ENCODE measurements at places on chromosomes 3 and 15.

GRCh38 chr3:157067114-157067513 is 92.8 kb downstream of the CCNL1 start:
- peak; percentile 8 for DNase-seq

GRCh38 chr15:91769894-91770293 is 83.6 kb upstream of the SLCO3A1 start:
- no peak for DNase-seq

- DNase-seq, result no peak
These were observed 298.3 kb upstream of the NR2E3 start for GRCh38 chr15:71511796-71512681.

- no peak for DNase-seq
These were observed 183.6 kb downstream of the MINAR1 start for GRCh38 chr15:79615754-79616153.

GRCh38 chr15:39623529-39623931 is 42.7 kb downstream of the THBS1 start:
- peak; percentile 49 for DNase-seq

- no peak for DNase-seq
These were observed 43.5 kb downstream of the PHLDB2 start for GRCh38 chr3:111902534-111902933.

GRCh38 chr15:98805434-98806274 is 157.3 kb downstream of the IGF1R start:
- no peak for DNase-seq

DNA sequence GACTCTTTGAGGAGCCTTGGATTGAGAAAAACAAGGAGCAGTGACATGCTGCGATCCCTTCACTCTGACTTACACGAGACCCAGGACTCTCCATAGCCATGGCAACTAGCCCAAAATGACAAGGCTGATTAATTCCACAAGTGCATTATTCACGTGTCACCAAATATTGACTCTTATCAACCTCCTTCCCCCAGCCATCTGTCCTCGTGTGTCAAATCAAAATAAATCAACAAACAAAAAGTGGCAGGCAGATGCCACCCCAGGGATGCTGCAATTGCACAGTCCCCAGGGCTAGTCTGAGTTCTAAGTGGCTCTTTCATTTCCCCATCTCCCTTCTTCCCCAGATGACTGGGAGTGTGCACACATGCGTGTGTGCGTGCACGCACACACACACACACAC is 104.9 kb downstream of the AQP9 start:
- DNase-seq, result no peak

DNA sequence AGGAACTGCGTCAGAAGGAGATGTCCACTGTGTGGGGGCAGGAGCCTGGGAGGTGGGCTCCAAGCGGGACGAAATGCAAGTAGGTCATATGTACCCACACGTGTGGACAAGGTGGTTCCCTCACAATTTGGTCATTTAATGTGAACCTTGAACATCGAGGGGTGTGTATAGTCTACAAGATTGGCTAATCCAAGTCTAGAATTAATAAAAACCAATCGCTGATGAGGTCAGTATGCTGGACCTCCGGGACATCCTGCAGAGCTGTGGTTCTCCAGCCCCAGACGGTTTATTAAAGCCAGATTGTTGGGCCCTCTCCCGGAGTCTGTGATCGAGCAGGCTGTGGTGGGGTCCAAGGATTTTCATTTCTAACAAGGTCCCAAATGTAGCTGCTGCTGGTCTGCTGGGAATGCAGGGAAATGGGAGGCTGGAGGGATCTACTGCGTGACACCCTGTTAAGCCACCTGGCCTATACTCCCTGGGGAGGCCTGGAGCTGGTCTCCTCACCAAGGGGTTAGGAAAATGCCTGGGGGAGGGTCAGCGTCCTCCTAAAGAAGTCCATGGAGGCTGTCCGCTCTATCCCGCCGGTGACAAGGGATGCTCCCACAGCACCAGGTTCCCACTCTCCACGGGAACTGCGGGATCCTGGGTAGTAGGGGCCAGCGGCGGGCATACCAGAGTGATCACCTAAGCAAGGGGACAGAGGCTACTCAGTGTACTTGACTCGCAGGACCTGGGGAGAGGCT is 25.1 kb downstream of the PCSK6 start:
- no peak for DNase-seq

DNA sequence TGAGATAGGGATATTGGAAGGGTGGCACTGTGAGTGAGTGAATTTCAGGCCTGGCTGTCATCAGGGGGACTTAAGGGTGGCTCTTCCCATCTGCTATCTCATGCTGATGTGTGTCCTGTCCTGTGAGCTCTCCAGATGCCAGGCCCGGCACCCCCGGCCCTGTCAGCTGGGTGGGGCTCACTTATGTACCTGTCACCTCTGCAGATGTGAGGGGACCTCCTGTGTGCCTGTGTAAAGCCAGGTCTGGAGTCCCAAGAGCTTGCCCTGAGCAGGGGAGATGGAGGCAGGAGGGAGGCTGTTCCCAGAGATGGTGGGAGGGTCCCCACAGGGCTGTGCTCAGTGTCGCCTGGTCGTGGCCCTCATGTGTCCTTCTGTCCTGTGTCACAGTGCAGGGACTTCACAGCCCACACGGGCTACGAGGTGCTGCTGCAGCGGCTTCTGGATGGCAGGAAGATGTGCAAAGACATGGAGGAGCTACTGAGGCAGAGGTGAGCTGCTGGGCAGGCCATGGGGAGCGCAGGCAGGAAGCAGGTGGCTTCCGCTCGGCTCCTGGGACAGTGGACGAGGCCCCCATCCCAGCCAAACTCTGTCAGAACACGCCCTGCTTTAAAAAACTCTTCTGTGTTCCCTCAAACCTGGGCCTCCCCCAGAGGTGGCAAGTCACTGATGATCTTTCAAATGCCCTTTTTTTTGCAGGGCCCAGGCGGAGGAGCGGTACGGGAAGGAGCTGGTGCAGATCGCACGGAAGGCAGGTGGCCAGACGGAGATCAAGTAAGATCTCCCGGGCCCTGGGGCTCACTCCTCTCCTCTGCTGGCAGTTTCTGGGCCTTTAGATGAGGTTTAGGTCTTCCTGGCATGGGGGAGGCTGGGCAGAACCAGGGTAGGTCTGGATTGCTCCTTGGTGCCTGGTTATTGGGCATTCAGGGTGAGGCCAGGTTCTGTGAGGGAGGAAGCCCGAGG is 23.1 kb downstream of the PSTPIP1 start:
- DNase-seq, result no peak

- DNase-seq, result no peak
These were observed 18.7 kb downstream of the STARD9 start for GRCh38 chr15:42594095-42594494.

GRCh38 chr3:124352149-124352539 is 360.2 kb upstream of the ROPN1 start:
- DNase-seq, result no peak

- DNase-seq, result no peak
These were observed 7.6 kb downstream of the MYO9A start for GRCh38 chr15:72110355-72110754.

GRCh38 chr3:183038221-183038620 is 57.9 kb upstream of the DCUN1D1 start:
- no peak for DNase-seq

DNA sequence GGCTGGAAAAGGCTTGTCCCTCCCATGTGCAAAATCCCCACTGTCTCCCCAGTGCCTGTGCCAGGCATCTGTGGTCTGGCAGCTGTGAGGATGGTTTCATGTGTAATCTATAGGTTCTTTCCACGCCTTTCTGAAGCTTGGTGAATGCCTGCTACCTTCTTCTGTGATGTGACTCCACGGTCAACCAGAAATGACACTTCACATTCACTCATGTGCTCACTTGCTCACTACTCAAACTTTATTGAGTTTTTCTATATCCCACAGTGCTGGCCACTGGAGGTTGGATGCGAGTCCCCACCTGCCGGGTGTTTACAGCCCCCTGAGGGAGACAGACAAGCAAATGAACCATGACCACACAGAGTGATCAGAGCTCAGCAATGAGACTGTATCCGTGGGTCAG is 27.9 kb upstream of the TLE3 start:
- no peak for DNase-seq

GRCh38 chr15:101201411-101202174 is 50.3 kb downstream of the CHSY1 start:
- DNase-seq, result no peak

DNA sequence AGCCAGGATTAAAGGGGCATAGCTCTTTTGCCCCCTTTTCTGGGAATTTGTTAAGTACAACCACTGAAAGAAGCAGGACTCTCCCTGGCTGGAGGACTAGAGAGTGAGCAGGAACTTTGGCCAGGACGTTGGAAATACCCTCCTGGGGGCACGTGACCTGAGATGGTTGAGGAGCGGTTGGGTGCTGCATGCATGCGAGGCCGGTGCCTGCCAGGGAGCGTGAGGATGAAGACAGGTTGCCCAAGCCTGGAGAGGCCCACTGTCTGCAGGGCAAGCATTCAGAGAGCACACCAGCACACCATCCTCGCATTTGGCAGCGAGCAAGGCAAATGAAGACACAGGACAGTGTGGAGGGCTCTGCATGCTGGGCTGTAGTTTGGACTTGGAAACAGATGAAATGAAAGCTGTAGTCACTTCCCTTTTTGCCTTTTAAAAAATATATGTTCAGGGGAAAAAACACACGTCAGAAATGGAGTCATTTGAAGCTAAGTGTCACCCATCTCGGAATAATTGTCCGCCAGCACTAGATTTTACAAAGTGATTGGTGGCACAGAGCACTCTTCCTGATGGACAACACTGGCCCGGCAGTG is 217.6 kb downstream of the SLCO3A1 start:
- DNase-seq, result no peak
